ENCODE measurements at places on chromosomes 3 and 15. TPM values are rescaled to one million over a fixed set of nuclear protein-coding genes. Genes with fewer than 3 reads are reported as not detected.
A peak's percentile ranks its signal among the peaks of the same experiment; 100 is the strongest.

The BCL2A1 gene
- total RNA-seq = 1.1 TPM

The SLCO2A1 gene
- 59.2 TPM for total RNA-seq

The CCR5 gene
- 0.81 TPM for total RNA-seq

The GLT8D1 gene
- 29.1 TPM for total RNA-seq

The SHQ1 gene
- total RNA-seq = 11.1 TPM

DNA sequence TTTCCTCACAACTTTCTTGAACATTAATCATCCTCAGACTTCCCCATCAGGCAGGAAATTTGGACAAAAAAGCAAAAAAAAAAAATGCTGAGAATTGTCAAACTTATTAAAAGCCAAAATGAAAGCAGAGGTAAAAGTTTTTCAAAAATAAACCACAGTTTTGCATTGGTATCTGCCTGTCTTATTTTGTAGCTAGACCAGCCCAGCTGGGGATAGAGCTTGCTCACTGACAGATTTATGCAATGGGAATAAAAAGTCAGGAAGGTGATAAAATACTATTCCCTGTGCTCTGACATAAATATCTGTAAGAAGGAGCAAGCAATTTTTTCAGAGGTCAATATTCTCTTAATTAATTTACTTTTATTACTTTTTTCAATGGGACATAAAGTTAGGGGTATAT lies 1006.7 kb upstream of the ALCAM start:
- no peak for DNase-seq

DNA sequence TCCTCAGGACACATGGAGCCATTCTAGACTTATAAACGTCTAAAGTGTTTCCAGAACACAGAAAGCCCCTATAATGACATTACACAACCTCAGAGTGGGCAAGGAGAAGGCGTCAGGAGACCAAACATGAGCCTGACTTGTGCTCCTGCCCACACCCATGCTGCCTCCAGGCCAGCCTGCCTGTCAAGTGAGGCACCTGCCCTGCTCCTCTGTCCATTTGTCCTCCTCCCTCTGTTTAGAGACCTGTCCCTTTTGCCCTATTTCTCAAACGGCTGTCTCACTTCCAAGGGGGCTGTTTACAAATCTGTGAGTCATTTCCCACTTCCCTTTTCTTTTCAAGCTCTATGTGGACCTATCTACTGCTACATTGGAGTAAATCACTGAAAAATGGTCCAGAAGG lies 21.0 kb downstream of the ZDHHC3 start:
- peak; percentile 74 for DNase-seq

DNA sequence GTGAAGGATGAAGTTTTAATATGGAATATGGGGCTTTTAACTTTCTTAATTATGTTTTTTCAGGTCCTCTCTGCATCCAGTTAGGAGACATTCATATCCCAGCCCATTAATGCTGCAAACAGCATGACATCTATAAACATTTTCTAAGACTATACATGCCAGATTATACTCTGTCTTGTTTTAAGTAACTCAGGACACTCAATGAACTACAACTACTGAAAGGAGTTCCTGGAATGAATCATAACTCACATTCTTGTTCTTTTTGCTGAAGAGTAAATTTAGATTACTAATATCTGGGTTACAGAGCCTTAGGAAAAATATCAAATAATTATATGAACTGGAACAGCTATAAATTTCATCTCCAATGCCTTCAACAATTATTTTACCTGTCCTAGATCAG lies 167.4 kb downstream of the STAG1 start:
- DNase-seq = no peak

- DNase-seq = no peak
Observed at GRCh38 chr3:149532489-149533180, 58.1 kb downstream of the TM4SF4 start.
